Choroid plexus epithelial cell (primary cell): ENCODE measurements at places on chromosomes 6 and 20.
A peak's percentile ranks its signal among the peaks of the same experiment; 100 is the strongest.

DNA sequence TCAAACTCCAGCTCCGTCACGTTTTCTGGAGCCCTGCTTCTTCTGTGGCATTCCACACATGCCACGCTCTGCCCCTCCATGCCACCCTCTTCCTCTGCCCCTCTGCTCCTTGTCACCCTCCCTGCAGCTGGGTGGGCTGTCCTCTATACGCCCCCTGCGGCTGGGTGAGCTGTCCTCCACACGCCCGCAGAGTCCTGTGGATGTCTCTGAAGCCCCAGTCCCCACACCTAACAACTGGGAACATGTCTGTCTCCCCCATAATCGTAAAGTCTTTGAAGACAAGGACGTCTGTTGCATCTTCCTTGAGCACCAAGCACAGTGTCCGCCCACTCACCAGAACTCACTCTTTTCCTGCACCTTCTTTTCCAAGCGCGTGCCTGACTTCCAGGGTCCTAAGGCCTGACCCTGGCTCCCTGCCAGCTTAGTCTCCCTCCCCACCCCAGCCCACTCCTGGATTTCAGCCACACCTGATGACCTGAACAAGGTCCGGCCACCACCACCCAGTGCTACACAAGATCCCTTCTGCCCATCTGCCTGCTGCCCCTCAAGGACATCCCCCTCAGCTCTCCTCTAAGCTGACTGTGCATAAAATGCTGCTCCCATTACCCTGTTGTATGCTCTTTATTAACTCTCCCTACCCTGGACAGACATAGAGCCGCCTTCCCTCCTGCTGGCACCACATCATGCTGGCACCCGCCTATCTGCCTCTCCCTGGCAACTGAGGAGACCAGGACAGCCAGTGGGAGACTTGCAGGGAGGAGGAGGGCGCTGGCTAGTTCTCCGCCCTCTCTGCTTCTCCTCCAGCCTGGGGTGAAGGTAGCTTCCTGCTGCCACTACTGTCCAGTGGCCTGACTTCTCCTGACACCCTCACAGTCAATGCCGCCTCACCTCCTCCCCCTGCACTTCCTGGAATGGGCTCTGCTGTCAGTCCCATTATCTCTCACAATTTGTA is 10.7 kb upstream of the PRR18 start:
- DNase-seq, result no peak

DNA sequence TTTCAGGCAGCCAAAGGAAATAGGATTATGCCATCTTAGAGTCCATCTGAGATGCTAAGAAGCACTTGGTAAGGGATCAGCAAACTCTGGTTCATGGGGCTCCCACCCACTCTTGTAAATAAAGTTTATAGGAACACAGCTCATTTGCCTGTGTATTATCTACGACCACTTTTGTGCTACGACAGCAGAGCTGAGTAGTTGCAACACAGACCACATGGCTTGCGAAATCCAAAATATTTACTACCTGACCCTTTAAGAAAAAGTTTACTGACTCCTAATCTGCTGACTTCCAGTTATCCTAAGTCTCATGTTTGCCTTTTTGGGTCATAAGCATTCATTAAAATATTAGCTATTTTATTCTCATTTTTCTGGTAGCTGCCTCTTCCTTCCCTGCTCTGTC is 859.0 kb downstream of the QKI start:
- DNase-seq, result peak; percentile 7

- peak; percentile 61 for DNase-seq
Measured at GRCh38 chr20:51354191-51354768, 188.2 kb downstream of the NFATC2 start.

- DNase-seq, result no peak
Measured at GRCh38 chr6:136425793-136426192, 124.4 kb downstream of the MAP7 start.

- no peak for DNase-seq
Measured at GRCh38 chr6:15253203-15254022, 7.5 kb downstream of the JARID2 start.

- DNase-seq, result peak; percentile 6
Measured at GRCh38 chr20:49140411-49140810, 47.7 kb downstream of the STAU1 start.

GRCh38 chr6:143164565-143165105 is 103.9 kb downstream of the AIG1 start:
- peak; percentile 45 for DNase-seq

GRCh38 chr6:154469306-154469935 is 41.1 kb downstream of the CNKSR3 start:
- no peak for DNase-seq

DNA sequence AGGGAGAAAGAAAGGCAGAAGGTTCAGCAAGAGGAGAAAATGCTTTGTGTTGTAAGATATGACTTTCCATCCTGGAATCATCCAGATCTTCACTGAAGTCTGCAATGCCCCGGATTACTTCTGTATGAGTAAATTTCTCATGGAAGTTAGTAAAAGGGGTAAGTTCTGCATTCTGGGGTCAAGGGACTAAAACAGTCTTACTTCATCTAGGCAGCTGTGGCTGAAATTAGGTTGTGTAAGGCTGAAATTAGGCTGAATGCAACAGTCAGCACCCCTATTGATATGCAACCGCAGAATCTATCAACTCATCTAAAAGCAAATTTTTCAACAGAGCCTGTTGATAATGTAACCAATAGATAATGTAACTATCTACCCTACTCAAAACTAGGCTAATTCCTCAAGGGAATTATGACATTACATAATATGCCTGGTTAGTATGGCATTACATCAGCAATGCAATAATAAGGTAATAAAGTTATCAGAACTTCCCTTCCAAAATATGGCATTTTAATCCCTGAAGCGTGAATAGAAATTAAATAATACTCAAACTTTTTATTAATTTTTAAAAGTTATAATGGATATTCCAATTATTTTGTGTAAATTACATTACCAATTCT is 671.7 kb upstream of the CITED2 start:
- DNase-seq, result no peak
